Hypothalamus (tissue), 51 donors: ENCODE measurements at places on chromosomes 7 and 10.

DNA sequence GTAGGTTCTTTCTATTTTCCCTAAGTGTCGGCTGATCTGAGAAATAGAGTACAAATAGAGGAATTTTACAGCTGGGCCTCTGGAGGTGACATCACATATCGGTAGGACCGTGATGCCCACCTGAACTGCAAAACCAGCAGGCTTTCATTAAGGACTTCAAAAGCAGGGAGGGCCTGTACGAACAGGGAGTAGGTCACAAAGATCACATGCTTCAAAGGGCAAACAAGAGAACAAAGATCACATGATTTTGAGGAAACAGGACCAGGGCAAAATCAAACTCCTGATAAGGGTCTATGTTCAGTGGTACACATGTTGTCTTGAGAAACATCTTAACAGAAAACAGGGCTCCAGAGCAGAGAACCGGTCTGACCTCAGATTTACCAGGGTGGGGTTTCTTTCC lies 88.9 kb downstream of the CNNM2 start:
- no peak for DNase-seq

DNA sequence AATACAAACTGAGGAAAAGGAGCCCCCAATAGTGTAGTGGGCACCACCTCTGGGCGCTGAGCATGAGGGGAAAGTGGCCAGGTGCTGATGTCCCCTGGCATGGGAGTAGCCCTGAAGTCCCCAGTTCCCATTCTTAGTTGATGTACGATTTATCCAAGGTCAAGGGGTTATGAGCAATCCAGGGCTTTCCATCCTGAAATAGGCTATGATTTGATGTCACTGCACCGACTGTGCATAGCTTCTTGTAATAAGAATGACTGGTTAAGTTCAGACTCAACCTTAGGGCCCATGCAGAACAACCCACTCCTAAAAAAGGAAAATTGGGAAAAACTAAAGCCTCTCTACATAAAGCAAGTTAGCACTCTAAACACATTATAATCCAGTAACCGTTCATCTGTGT lies 4.4 kb downstream of the FRAT1 start:
- DNase-seq: no peak

- DNase-seq: no peak
These were observed 15.0 kb upstream of the MCM10 start for GRCh38 chr10:13146379-13146778.

DNA sequence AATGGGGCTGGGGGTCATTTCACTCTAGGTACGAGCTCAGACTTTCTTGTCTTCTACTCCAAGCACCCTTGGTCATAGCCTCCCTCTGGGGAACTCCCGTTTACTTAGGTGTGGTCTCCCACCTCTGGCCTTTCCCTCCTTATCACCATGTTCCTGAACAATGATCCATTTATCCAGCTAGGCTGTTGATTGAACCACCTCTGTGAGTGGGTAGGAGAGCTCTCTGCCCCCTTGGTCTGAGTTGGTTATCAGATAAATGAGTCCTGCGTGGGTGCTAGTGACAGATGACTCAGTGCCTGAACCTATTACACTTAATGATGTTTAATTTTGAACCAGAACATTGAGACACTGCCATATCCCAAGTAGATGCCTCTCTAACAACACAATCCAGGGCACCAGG lies 9.4 kb downstream of the BLNK start:
- no peak for DNase-seq

DNA sequence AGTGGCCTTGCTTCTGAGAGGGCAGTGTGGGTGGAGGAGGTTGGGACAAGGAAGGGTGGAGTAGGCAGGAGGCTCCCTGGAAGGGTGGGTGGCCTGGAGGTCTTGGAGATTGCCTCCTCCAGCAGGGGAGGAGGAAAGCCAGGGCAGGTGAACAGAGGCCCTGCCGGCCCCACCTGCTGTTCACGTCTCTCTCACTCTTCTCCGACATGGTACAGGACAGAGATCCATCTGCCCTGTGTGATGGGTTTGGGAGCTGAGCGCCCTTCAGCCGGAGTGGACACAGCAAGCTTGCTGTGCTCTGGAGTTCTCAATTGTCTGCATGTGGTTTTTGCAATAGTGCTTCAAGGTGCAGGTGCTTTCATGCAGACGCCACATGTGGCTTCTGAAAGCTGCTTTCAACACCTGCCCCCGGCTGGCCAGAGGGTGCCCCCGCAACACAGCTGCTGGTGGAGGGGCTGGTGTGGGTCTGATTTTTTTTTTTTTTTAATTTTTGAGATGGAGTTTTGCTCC lies 82.8 kb upstream of the GNA12 start:
- DNase-seq: no peak

- DNase-seq: no peak
These were observed 38.0 kb upstream of the TARP start for GRCh38 chr7:38311329-38311937.
